ENCODE measurements at places on chromosomes 12 and 14.

DNA sequence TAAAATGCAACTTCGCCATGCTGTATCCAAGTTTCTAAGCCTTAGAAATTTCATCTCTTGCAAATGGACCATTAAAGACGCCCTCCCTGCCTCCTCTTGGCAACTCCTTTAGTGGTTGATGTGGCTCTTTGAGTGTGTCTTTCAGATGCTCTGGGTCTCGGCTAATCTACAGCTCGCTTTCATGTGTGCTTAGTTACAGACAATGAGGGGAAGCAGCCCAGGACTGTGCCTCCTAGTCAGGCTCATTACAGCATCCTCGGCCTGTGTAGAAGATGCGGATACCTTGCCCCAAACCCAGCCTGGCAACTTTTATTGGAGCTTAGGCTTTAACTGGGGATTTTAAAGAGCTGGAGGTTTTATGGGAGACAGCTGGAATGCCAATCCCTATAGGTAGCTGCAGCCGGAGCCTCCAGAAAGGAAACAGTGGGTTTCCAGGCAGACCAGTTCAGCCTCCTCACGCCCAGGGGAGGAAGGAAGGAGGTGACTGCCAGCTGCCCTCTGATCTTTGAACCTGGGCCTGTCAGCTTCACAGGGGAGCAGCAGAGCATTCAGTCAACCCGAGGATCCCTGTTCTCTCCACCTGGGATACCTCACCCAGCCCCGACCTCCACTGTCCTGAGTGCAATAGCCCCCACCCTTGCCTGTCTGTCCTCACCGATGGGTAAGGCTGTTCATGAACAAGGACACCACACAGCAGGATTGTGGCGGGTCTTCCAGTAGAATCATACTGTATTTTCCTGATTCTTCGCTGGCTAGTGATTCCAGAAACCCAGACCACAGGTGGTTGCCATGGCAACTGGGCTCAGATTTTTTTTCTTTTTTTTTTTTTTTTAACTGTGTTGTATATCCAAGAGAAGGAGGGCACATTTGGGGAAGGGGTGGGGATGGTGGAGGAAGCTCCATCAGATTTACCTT lies 638.5 kb downstream of the MED13L start:
- no peak for DNase-seq

GRCh38 chr14:87397499-87397898 lies 595.5 kb downstream of the GALC start:
- DNase-seq = no peak

GRCh38 chr12:50960130-50960529 lies 7.8 kb downstream of the HIGD1C start:
- DNase-seq = no peak

DNA sequence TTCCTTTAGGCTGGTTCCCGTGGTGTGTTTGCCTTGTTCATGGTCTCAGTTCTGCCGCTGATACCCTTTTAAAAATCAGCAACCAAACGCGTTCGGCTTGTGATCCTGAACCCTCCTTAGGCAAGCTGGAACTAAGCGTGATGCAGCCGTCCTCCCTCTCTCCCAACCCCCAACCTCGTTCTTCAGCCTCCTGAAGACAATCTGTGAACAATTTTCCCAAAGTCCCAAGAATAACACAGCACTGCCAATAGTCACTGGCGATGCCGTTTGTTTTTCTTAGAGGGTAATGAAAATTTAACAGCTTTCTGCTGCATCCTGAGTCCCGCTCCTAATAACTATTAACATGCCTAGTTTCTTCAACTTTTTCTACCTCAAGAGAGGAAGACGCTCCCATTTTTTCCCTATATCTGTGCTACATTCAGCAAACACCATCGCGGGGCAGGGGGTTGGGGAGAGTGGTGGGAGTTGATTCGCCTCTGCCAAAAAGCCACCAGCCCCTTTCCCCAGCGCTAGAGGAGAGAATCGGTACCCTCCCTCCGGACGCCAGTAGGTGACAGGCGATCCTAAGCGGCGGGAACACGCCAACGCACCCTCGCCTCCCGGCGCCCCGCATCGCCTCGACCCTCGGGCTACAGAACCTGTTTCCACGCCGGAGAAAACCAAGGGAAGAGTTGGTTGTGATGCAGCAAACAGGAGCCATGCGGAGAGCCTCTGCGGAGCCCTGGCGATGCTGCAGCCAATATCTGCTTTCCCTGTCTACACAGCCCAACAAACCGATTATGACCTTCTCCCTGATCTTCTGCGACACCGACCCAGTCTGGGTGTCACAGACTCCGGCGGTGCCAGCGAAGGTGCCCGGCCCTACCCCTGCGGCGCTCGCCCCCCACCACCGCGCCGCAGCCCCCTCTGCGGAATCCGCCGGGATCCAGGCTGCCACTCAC lies 752 bp downstream of the PRICKLE1 start:
- peak; percentile 28 for DNase-seq

DNA sequence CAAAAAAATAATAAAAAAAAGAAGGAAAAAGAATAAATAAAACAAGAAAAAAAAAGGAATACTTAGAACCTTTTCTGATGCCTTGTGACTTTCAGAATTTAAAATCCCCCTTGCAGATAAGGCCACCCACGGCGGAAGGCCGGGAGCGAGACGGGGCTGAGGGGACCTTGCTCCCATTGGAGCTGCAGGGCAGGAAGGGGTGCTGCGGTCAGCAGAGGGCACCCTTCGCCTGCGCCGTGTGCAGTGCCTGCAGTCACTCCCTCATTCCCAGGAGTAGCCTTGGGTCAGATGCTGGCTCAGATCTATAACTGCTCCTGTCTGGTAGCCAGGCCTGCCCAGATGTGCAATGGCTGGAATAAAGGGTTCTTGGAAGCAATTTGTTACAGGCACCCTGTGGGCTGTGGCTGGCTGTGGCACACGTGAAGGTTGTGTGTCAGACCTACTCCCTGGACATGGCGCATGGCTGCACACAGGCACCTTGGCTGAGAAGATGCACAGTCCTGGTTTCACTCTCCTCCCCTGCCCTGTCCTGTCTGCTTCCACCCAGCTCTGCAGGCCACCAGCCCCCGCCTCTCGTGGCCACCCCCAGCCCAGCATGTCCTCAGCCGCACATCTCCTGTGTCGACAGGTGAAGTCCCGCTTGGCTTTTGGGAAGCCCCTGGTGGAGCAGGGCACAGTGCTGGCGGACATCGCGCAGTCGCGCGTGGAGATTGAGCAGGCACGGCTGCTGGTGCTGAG lies 13.4 kb upstream of the ALDH2 start:
- no peak for DNase-seq

DNA sequence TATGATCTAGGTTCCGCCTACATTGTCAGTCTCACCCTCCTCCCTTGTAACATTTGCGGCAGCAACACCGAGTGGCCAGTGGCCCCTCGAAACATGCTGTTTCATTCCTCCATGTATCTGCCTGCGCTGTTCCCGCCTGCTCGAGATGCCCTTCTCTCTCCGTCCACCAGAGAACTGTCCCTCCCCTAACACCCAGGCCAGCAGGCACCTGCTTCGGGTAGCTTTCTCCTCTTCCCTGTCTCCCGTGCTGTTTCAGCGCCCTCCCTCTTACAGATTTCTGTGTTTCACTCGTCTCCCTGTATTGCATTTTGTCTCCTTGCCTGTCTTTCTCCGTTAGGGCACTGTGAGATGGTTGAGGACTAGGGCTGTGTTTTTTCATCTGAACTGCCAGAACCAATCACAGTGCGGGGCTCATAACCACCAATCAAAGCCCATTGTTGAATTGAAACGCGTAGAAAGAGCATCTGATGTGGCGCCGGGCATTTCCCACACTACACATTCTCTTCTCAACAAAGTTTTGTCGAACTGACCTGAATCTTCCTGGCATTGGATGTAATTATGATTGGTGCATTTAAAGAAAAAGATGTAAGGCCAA lies 40.9 kb upstream of the ELK3 start:
- no peak for DNase-seq

- DNase-seq = no peak
Measured at GRCh38 chr12:10672231-10672868, 1.5 kb downstream of the STYK1 start.
